ENCODE measurements at places on chromosomes 7 and 10.

- DNase-seq: no peak
These were observed 145.4 kb upstream of the ASAH2 start for GRCh38 chr10:50396491-50397311.

- DNase-seq: no peak
These were observed 155.8 kb downstream of the SND1 start for GRCh38 chr7:127807829-127808228.

GRCh38 chr10:60490013-60490412 lies 100.3 kb upstream of the ANK3 start:
- DNase-seq: no peak

GRCh38 chr10:89332123-89332633 lies 4.4 kb downstream of the IFIT3 start:
- peak; percentile 86 for DNase-seq

GRCh38 chr7:2911466-2911865 lies 67.4 kb upstream of the GNA12 start:
- DNase-seq: no peak

DNA sequence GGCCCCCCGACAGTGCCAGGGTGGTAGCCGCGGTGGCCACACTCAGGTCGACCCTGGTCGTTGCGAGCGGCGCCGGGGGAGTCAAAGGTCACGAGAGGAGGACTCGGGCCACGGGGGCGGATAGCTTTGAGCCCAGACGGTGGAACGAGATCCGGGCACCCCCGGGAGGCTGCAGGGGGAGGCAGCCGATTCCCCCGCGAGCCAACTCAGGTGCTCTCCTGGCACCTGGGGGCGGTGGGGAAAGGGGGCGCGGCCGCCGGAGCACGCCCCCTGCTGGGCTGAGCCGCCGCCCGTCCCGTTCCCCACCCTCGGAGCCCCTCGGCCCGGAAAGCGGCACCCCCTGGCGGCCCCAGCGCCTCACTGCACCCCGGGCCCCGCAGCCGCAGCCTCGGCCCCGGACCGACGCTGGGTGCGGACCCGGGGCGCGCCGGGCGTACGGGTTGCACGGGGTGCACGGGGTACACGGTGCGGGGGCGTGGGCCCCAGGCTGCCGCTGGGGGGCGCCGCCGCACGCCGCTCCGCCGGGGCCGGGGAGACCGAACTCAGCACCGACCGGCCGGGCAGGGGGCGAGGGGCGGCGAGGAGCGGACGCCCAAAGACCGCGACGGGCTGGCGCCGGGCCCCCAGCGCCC lies 521 bp upstream of the NYAP1 start:
- no peak for DNase-seq

DNA sequence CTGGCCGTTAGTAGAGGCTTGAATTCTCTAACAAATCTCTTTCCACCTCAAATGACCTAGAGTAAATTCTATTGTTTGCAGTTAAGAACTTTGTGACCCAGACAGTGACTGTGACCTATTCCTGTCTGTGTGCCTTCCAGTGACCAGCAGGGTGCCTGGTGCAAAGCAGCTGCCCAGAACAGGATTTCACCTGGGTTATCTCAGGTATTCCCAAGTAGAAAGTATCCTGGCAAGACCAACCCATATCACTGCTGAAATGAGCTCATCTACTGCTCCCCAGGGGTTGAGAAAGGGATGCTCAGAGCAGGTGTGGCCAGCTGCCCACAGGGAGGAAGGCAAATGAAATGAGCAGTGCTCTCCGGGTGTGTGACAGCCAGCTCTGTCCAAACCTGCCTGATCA lies 2.1 kb upstream of the MSMB start:
- DNase-seq: no peak

DNA sequence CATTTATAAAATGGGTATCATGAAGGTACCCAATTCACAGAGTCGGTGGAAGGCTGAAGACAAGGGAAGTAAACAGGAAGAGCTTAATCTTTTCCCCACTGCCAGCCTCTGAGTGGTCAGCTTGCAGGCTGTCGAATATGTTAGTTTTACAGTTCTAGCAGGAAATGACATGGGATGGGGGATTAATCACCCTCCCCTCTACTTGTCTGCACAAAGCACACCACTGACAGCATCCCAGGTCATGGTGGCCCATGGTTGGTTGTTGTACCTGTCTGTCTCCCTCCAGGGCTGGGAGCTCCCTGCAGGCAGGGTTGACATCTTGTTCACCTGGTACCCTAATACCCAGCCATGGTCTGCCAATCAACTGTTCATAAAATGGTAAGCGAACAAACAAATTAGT lies 55.6 kb downstream of the GRB10 start:
- no peak for DNase-seq

DNA sequence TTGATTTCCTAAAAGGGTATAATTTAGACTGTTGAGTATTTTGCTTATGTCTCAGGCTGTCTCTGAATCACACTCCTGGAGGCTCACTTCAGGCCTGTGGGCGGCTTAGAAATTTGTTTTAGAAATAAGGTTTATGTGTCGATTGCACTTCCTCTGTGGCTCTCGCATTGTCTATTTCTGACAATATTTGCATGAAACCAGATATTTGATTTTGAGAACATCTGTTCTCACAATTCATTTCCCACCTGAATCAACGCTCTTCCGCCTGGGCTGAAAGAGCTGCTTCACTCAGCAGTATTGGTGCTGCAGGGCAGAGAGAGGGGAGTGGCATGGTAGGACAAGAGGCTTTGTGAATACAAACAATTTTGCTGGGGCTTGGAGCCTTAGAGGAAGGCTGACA lies 262.0 kb downstream of the ADRA2A start:
- DNase-seq: no peak

GRCh38 chr10:70508912-70509756 lies 30.6 kb downstream of the PALD1 start:
- no peak for DNase-seq

- no peak for DNase-seq
These were observed 241.5 kb downstream of the CACNB2 start for GRCh38 chr10:18381679-18382078.

Data from forelimb muscle (tissue), 1 donor.